Brain microvascular endothelial cell (primary cell): ENCODE measurements at places on chromosomes 6 and 20.

DNA sequence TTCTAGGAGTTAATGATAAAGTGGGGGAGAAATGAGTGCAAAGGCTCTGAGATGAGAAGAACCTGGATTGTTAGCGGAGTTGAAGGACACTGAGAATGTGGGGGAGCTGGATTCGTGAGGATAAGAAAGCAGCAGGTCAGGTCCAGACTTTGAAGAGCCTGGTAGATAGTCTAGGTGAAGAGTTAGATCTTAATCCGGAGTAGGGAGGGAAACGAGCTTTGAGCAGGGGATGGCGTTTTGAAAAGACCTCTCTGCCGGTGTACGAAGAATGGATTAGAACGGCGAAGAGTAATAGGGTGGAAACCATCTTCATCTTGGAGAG lies 487 bp upstream of the PHF20 start:
- no peak for DNase-seq

DNA sequence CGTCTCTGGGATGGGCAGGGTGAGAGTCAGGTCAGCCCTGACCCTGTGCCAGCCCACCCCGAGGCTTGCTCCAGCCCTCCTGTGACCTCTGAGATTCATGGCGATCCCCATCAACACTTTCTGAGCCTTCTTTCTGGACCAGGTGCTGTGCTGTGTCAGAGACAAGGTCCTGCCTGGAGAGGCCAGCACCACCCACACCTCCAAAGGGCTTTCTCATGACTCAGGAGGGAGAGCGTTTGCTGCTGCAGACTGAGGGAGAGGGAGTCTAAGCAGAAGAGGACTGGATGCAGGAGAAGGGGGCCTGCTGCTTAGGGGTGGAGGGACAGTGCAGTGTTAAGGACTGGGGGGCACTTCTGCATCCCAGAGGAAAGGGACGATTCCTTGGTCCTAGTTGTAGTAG lies 193.5 kb downstream of the LRFN2 start:
- DNase-seq = no peak

- DNase-seq = peak; percentile 55
Observed at GRCh38 chr6:45923831-45924391, 91.7 kb downstream of the CLIC5 start.

DNA sequence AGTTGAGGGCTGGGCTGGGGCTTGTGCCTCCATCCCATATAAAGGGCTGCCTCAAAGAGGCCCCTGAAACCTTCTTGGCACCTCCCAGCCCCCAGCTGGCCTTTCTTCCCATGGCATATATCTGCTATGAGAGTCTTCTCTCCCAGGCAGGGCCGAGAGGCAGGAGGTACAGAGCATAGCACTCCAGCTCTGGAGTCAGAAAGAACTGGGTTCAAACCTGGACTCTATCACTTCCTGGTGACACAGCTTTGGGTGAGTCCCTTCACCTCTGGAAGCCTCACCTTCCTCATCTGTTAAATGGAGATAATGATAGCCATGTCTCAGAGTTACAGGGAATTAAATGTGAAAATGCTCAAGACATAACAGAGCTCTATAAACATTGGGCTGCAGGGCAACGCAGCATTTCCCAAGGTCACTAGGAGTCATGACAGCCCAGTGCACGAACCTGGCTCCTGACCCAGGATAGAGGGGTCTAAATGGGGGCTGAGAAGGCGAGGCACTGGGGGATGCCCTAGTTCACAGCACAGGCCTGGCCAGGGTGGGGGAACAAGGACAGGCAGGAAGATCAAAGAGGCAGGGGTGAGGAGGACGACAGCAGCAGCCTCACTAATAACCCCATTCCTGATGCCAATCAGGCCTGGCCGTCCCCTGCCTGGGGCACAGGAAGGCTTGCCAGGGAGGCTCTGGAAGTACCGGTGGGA lies 1.9 kb downstream of the FAM83C start:
- DNase-seq = no peak

DNA sequence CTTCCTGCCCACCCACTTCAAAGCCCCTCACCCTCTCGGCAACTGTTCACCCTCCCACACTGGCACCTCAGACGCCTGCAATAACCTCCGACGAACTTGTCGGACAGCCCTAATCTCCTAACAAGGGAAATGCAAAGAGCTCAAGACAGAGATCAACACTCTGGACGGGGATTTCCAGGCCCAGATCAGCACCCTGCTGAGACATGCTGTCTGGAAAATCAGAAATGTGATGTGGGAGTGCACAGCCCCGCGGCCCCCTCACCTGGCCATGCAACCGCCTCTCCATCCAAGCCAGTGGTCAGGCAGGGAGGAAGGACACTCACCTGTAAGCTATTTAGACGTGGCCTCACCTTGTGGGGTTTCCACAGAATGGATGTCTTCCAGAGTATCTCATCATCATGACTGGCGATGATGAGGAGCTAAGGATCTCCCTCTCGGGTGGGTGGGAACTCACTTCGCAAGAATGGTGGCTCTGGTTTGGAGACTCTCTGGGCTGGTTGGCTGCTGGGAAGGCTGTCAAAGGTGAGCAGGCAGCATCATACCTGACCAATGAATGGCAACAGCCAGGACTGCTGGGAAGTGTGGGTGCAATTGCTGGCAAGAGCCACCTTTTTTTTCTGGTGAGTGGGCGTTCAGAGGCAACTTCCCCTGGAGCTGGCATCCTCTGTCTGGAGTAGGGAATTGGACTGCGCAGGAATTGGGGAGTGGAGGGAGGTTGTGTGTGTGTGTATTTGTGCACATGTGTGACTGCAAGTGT lies 28.1 kb upstream of the ADTRP start:
- no peak for DNase-seq

GRCh38 chr6:144776031-144776819 lies 491.1 kb downstream of the UTRN start:
- no peak for DNase-seq

DNA sequence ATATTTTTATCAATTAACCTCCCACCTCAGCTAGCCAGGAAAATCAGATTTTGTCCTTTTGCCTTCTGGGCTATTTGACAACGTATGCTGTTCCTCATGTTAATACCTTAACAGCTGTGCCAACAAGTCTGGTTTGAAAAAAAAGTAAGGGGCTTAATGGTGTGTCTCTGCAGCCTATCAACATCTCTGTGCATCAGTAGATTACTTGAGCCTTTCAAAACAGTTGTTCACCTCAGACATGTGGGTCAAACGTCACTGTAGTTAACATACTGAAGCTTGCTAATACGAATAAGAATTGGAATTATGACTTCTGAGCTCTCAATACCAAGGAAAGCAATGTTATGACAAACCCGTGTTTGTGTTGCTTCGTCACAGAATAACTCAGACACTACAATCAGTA lies 23.0 kb downstream of the CEP57L1 start:
- DNase-seq = no peak

- DNase-seq = no peak
Observed at GRCh38 chr20:57959589-57959988, 249.8 kb upstream of the PMEPA1 start.

GRCh38 chr20:57471496-57472372 lies 53.2 kb downstream of the CTCFL start:
- DNase-seq = no peak

DNA sequence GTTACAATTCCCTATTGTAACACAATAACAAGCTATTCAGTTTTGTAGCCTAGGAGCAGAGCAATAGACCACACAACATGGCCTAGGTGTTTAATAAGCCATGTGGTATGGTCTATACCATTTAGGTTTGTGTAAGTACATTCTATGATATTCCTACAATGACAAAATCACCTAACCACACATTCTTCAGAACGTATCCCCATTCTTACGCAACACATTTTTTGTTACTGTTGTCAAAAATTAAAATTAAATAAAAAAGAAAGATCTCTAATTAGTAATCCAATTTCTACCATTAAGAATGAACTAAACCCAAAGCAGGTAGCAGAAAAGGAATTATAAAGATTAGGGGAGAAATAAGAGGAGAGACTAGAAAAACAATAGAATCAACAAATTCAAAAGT lies 44.0 kb downstream of the RANBP9 start:
- no peak for DNase-seq

DNA sequence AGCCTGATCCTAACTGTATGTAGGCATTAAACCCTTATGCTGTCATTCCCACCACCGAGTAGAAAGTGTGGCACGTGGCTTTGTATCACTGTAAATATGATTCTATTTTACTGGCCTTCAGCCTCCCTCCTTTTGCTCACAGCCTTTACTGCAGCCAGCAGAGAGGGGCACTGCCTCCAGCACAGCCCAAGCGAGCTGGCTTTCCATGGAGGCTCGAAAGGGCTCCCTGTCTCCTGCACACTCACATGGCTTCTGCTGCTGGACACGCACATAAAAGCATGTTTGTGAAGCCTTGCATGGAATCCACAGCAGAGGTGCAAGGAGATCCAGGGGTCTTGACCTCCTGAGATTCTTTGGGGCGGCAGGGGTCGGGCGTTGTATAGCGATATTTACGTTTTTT lies 51.3 kb downstream of the RNASET2 start:
- DNase-seq = no peak
